Stimulated activated CD8-positive, alpha-beta memory T cell treated with anti-CD3 and anti-CD28 coated beads, Interleukin-4, amount 100 ng/mL, for 4 hours (primary cell): ENCODE measurements at places on chromosomes 16 and 17.

DNA sequence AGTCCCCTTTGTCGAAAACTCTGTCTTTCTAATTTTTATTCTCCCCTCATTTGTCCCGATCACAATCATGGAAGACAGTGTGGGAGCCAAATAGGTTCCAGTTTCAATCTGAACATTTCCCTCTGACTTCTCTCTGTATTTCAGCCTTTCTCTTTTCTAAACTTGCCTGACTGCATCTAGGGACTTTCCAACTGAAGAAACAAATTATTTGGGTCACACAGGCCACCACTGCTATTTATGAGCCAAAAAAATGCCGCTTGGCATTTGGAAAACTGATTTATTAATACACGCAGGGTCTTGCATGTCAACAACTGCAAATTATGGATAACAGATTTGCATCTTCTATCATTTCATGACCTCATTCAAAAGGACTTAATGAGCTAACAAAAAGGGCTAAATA, 55.2 kb upstream of the ELAC2 start:
- no peak for DNase-seq

DNA sequence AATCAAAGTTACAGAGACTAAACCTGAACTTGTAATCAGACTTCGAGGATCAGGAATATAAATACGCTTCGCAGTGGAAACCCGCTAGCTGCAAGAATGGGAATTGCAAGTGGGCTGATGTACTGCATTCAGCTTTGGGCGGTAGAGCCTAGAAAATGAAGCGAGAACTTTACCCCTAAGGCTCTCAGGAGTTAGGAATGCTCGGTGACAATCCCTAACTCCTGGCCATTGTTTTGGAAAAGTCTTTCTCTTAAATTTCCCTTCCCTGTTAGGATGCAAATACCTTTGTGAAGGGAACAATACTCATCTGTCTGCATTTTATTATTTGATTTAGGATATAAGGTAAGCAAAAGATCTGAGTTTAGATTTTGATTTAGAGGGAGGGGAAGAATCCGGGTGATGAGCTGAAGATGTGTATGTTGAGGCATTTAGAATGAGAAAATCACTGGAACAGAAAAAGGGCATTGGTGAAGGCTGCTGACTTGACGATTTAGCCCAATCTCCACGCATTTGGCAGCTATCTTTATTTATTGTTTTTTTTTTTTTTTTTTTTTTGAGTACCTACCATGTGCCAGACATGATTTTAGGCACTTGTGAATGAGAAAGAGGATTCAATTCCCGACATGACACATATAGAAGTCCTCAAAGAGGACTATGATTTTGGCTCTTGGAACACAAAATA, 2.2 kb upstream of the TOX3 start:
- no peak for DNase-seq

DNA sequence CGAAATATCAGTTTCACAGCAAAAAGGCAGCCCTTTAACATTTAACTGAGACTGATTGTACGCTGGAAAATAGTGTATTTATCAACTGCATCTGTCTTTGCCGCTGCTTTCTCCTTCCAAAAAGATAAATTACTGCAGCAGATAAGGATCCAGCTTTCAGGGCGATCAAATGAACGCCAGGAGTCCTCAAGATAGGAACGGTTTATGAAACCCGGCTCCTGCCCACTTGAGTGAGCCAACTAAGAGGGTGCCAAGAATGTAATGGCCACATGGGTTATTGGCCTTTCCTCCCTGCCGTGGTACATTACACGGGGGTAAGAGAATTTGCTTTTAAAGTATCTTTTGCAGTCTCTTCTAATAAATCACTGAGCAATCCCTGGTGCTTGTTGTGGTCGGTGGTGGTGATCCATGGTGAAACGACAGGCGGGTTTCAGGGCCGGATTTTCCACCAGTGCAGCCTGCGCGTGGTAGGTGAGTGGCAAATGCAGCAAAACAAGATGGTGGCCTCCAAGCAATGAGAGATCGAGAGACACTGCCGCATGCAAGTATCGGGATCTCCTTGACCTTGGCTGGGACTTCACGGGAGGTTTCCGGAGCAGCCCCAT, 67.5 kb upstream of the IRX6 start:
- DNase-seq = no peak

- DNase-seq = no peak
Observed at GRCh38 chr16:86748652-86749051, 170.3 kb downstream of the FOXL1 start.

DNA sequence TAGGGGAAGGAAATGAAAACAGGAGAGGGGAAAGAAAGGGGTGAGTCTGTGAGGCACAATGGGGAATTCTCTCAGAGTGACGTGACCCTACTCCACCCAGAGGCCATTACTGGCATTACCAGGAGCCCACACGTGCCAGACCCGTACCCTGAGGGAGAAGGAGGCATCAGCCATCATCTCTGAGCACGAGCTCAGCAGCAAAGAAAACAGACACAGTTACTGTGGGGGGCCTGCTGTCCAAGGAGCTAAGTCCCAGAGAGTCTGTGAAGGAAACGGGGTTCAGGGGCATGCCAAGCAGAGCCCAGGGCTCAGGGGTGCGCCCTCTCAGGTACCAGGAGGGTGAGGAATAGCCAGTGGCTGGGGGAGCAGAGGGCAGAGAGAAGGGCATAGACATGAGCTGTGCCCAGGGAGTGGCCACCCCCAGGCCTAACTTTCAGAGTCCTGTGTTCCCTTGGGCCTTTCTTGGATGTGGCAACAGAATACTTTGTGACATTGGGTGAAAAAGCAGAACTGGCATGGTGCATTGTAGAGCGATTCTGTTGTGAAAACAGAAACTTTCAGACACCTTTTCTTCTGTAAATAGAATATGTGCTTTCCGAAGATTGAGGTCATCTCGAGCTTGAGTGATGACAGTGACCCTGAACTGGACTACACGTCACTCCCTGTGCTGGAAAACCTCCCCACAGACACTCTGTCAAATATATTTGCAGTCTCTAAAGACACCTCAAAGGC, 11.3 kb downstream of the TAF1C start:
- DNase-seq = peak; percentile 31

- DNase-seq = no peak
Observed at GRCh38 chr17:80751070-80751945, 206.7 kb downstream of the RPTOR start.

DNA sequence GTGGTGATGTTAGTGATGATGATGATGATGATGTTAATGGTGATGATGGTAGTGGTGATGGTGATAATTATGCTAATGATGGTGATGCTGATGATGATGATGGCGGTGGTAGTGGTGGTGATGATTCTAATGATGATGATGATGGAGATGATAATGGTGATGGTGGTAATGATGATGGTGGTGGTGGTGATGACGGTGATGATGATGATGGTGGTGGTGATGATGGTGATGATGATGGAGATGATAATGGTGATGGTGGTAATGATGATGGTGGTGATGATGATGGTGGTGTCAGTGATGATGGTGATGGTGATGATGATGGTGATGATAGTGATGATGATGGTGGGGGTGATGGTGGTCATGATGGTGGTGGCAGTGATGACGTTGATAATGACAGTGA, 132.5 kb downstream of the DNAH9 start:
- DNase-seq = no peak

DNA sequence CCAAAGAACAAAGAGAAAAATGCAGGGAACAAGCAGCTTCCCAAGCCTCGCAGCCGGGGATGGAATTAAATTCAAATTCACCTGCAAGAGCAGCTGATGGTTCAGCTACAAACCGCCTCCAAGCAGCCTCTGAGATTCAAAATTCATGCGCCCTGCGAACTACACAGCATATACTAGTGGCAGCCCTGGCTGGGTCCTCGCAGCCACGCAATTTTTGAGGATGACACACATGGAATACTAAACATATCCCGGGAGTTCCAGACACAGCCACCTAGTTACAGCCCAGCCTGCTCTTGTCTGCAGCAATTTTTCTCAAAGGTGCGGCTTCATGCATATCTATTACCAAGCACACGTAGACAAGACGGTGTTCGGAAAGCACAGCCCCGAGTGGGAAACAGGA, 35.9 kb upstream of the KIFC3 start:
- DNase-seq = no peak

GRCh38 chr17:8965394-8966168, at the start of gene PIK3R5:
Gene PIK3R5 (minus strand): TSS chr17:8965707. CDS start chr17:8911494, 54,213 bp downstream.
- DNase-seq = peak; percentile 49

DNA sequence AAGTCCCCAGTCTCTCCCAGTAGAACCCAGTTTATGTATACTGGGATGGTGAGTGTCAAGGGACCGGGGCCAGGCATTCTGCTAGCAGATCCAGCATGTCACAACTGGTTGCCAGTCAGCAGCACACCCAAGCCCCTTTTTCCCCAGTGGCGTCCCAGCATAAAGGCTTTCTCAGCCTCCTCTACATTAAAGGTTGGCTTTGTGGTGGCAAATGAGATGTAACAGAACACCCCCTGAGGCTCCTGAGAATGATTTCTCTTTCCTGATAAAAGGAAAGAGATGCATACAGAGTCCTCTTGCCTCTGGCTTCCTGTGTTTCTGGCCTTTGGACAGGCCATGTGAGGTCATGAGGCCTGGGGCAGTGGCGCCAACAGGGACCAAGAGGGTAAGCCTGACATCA, 27.9 kb downstream of the IRX6 start:
- no peak for DNase-seq

- peak; percentile 89 for DNase-seq
Observed at GRCh38 chr17:61927208-61928100, at the start of gene INTS2. Gene INTS2 (minus strand): TSS chr17:61927982. CDS start chr17:61926644, 1,338 bp downstream.

DNA sequence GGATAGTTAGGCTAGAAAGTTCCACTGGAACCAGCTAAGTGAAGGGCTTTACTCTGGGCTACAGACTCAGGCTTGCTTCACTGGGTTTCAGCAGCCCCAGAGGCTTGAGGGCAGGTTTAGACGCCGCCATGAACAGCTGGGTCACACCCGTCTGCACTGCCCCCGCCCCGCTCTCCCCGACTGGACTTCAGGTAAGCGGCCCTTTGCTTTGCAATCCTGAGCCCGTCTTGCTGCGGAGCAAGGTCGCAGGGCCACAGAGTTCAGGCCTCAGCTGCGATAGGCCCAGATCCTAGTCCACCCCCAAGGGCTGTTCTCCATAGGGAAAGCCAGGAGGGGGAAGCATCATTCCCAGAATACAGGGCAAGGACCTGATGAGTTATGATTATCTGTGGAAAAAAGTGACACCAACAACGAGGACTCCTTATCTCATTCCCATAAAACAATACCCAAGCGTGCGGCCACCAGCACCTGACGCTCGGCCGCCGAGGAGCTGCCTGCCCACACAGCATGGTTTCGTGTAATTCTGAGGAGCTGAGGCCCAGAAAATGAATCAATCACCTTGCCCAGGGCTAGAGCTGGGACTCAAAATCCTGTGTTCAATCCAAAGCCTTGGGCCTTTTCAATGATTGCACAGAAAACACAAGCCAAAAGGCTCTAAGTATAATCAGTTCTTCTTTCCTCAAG, 20.4 kb downstream of the MEAK7 start:
- no peak for DNase-seq

DNA sequence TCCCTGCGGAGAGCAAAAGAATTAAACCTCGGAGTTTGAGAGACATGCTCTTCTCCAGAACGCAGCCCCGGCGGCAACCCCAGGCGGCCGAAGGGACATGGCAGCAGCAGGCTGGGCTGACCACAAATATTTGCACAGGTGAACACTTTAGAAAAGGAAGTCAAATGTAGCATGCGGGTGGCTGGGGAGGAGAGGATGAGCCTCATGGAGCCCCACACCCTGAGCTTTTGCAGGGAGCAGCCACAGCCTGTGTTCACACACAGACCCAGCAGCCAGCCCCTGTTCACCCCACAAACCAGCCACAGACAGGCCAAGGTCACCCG, 17.8 kb downstream of the HS3ST6 start:
- no peak for DNase-seq

DNA sequence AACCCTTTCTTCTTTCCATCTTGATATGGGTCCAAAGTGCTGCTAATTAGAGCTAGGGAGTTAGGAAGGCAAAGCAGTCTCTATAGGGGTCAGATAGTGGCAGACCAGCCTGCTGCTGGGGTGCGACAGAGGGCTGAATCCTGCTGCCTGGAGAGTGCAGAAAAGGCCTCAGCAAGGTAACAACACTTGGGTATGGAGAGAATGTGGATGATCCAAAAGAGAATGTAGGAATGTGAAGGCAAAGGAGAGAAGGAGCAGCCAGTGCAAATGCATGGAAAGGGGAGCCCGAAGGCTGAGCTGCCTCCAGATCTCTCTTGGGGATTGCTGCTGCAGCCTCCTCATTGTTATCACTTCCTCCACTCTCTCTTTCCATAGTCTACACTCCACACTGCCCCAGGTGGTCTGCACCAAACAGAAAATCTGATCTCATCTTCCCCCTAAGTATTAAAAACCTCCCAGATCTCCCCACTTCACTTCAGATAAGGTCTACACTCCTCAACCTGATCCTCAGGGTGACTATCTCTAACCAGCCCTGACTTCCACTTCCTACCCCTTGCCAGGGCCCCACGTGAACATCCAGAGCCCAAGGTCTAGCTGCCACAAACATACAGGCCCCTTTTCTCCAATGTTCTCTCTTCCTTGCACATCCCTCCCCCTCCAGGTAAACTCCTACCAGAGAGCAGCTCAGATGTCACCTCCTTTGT, 28.8 kb downstream of the TOM1L2 start:
- DNase-seq = no peak

GRCh38 chr17:77404812-77405581, 264.2 kb downstream of the SEC14L1 start:
- DNase-seq = peak; percentile 77

DNA sequence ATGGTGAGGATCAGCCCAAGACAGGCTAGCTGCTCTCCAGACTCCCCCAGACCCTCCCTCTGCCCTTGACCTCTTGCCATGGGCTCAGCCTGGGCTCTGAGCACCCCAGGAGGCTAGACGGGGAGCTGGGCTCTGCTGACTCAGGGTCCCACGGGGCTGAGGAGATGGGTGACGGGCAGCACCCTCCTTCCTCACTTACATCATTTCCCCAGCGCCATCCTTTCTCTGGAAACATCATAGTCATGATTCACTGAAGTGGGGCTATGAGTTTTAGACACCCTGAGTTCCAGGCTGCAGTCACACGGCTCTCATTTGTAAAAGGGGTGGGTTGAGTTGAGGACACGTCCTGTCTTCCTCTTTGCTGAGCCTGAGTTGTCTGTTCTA, 3.0 kb upstream of the ITGAX start:
- DNase-seq = no peak

DNA sequence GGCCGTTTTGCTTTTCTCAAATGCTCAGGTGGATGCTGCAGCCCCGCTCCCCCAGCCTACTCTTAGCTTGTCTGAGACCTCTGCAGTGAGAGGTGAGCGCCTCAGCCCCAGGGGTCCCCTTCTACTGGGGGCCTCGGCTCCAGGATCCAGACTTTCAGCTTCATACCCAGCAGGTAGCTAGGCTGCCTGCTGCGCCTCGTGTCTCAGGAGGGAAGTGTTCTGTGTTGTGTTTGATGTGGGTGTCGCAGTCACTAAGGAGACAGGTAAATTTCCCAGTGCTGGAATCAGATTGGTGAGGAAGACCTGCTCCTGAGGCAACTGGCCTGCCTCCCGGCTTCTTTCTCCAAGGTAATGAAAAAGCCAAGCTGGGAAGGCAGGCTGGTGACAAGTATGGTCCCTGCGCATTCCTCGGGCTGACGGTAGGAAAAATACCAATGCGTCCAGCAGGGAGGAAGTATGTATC, 604.0 kb upstream of the SALL1 start:
- DNase-seq = no peak

GRCh38 chr16:58556678-58557077, 41.4 kb downstream of the SETD6 start:
- DNase-seq = no peak

- DNase-seq = no peak
Observed at GRCh38 chr17:67215991-67216421, 29.0 kb downstream of the HELZ start.

- no peak for DNase-seq
Observed at GRCh38 chr17:55351226-55351625, 70.4 kb downstream of the MMD start.

GRCh38 chr17:74380086-74380958, 13.0 kb downstream of the GPR142 start:
- DNase-seq = no peak
